ENCODE measurements at places on chromosomes 13 and 19.

- DNase-seq, result no peak
Measured at GRCh38 chr13:40553356-40553755, 113.1 kb downstream of the FOXO1 start.

DNA sequence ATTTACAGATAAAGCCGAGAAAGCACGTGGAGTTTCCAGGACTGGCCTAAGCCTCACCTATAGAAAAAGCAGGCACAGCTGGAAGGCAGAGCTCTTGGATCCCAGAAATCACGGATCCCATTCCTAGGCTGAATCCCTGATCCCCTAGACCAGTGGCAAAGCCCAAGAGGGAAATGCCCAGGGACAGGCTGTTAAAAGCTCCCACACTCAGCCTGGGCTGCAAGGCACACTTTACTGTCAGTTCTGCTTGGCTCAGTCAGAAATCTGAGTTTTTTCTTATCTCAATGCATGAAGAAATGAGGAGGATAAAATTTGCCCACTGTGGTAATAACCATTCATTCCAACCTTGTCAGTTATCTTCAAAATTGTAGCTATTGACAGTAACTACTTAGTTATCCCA lies 8.0 kb upstream of the FUT2 start:
- DNase-seq, result no peak

DNA sequence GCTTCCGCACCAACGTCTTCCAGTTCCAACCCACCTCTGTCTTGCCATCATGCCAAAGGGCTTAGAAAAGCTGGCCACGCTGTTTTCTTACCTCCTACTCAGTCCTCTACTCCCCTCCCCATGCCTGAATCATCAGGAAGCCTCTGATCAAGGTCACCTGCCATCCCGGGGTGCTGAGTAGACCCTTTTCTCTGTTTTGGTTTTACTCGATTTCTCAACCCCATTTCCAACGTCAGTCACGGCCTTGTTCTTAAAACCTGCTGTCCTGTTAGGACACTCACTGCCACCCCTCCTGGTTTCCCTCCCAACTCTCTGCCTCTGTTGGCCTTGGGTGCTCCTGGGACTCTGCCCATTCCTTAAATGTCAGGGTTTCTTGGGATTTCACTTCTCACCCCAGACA lies 350.1 kb downstream of the FOXO1 start:
- no peak for DNase-seq

- DNase-seq, result peak; percentile 80
Measured at GRCh38 chr19:36837906-36838783, at the start of gene ZNF790. ZNF790 (minus strand) TSS chr19:36838387; CDS start chr19:36825619, 12,768 bp downstream.

DNA sequence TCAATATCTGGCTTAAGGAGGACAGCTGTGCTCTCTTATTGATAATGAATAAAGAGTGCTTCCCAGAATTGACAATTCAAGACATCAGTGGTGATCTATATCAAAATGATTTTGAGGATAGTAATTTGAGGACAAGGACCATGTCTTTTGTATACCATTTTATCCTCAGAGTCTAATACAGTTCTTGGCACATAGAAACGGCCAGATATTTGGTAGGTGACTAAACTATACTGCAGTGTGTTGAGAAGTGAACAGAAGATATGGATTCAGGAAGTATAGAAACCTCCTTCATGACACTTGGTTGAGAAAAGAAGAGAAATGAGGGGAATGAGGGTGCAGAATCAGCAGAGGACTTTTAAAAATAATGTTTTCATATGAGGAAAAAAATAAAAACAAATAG lies 16.1 kb upstream of the LMO7 start:
- DNase-seq, result no peak

- DNase-seq, result no peak
Measured at GRCh38 chr13:48906200-48906599, 69.5 kb upstream of the FNDC3A start.
